T-helper 1 cell (primary cell): ENCODE measurements at places on chromosomes 7 and 10.

- no peak for DNase-seq
Measured at GRCh38 chr7:121519548-121520521, 123.7 kb upstream of the FAM3C start.

DNA sequence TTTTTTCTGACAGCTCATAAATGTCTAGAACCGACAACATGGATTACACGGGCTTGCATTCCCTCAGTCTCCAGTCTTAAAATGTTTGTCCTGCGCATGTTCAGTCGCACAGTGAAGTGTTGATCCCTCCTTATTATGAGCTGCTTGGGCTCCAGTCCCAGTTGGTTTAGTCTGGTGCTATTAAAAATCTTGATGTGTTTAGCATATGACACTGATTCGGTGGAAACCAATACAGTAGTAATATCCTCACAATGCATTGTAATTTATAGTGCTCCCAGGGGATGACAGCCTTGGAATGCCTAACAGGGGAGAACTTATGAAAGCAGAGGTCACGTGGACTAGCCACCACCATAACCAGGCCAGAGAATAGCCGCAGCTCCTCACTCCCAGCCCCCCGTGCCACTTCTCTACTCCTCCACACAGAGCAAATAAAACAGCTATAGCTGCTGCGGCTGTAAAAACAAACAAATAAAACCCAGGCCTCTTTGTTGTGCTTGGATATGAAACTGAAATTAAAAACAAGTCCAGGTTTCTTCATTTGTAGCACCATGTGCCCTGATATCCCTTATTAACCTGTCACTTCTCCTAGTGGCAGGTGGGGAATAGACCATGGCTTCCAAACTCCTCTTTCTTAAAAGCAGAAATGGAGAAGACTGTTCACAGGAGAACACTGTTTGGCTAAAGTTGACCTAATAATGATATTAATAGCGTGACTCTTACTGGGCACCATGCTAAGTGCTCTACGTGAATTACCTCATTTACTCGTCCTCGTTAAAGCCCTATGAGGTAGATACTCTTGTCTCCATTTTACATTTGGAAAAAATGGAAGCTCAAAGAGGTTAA lies 7.7 kb downstream of the DPCD start:
- no peak for DNase-seq

DNA sequence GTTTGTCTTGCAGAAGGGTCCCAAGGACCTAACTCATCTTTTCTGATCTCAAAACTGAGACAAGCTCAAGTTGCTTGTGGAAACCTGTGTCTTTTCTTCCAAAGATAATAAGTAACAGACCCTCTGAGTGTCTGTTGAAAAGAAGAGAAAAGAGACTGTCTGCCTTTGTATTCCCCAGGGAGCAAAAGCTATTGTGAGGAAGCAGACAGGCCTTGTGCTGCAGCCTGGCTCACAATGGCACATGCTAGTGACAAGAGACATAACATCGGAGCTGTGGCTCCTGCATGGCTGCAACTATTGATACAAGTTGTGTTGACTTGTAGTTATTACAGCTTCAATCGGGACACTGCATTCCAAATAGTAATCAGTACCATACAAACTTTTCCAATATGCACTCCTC lies 202.9 kb downstream of the DKK1 start:
- DNase-seq, result no peak

- DNase-seq, result no peak
Measured at GRCh38 chr10:34088208-34088794, 726.8 kb downstream of the PARD3 start.

GRCh38 chr10:48467669-48468068 lies 137.2 kb downstream of the ARHGAP22 start:
- DNase-seq, result no peak

GRCh38 chr10:44513591-44513990 lies 128.7 kb upstream of the CXCL12 start:
- DNase-seq, result no peak

DNA sequence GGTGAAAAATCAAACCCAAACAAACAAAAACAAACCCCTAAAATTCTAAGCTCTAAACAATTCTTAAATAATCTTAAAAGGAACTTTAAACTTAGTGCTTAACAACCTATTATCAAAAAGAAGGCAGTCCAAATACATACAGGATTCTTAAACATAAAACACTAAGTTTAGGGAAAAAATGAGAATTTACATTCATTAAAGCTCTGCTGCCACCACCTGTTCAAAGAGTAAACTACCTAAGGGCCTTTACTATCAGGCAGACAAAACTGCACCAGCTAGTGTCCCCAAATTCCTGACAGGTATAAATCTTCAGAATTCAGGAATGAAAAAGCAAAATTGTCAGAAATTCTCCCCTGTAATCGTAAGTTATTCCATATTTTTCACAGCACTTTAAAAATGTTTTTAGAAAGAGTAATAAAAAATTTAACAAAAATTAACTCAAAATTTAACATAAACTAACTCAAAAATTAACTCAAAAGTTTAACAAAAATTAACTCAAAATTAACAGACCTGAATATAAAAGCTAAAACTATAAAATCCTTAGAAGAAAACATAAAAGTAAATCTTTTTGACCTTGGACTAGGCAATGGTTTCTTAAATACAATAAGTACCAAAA lies 55.1 kb downstream of the PDZD8 start:
- no peak for DNase-seq

GRCh38 chr7:116906391-116906790 lies 44.0 kb downstream of the CAPZA2 start:
- DNase-seq, result no peak

- DNase-seq, result peak; percentile 4
Measured at GRCh38 chr7:131327049-131327625, 539 bp upstream of the MKLN1 start.

DNA sequence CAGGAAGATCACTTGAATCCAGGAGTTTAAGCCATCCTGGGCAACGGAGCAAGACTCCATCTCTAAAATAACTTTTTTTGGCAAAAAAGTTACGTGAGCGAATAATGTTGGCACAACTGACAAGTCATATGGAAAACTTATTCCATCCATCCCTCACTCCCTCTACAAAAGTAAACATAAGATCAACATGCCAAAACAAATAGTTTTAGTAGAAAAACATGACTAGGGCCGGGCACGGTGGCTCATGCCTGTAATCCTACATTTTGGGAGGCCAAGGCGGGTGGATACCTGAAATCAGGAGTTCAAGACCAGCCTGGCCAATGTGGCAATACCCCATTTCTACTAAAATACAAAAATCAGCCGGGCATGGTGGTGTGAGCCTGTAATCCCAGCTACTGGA lies 25.6 kb downstream of the SLC25A16 start:
- no peak for DNase-seq

DNA sequence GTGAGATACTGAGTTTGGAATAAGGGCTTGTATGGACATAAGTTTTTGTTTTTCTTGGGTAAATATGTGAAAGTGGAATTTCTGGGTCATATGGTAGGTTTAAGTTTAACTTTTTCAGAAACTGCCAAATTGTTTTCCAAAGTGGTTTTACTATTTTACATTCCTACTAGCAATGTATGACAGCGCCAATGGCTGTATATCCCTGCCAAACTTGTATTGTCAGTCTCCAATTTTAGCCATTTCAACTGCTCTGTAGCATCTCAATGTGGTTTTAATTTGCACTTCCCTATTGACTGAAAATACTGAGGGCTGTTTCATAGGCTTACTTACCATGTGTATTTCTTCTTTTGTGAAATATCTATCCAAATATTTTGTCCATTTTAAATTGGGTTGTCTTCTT lies 90.5 kb upstream of the ZNF32 start:
- DNase-seq, result no peak

GRCh38 chr10:133083422-133084100 lies 4.2 kb upstream of the ADGRA1 start:
- no peak for DNase-seq

GRCh38 chr7:100865938-100866728 lies 1.1 kb upstream of the TRIP6 start:
- no peak for DNase-seq

- no peak for DNase-seq
Measured at GRCh38 chr10:130859427-130859826, 452.1 kb downstream of the TCERG1L start.

DNA sequence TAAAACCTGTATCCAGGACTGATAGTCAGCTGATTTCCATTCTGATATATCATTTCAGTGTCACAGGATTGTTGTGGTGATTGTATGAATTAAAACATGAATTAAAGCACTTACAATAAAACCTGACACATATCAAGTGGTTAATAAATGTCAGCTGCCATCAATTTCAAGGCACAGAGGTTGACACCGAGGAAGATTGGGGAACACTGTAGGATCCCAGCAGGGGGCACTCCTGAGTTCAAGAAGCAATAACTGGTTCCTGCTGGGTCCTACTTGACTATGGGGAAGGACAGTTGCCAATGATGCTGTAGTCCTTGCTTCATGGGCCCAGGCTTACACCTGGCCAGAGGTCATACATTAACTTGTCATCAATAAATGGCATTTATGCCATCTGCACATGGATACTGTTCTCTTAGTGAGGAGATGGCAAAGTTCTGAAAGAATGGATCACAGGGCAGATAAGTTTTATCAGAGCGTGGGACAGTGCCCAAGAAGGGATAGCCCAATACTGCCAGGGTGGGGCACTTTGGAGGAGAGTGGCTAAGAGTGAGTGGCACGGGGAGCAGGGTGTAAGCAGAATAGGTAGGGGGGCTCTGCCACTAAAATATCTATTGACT lies 24.1 kb downstream of the FZD1 start:
- DNase-seq, result no peak

DNA sequence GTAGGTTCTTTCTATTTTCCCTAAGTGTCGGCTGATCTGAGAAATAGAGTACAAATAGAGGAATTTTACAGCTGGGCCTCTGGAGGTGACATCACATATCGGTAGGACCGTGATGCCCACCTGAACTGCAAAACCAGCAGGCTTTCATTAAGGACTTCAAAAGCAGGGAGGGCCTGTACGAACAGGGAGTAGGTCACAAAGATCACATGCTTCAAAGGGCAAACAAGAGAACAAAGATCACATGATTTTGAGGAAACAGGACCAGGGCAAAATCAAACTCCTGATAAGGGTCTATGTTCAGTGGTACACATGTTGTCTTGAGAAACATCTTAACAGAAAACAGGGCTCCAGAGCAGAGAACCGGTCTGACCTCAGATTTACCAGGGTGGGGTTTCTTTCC lies 88.9 kb downstream of the CNNM2 start:
- DNase-seq, result no peak

GRCh38 chr10:87507879-87508483 lies 3.3 kb downstream of the MINPP1 start:
- no peak for DNase-seq

- no peak for DNase-seq
Measured at GRCh38 chr10:21927631-21928353, 75.7 kb downstream of the DNAJC1 start.

GRCh38 chr7:98771519-98771918 lies 98.3 kb downstream of the TMEM130 start:
- DNase-seq, result no peak

DNA sequence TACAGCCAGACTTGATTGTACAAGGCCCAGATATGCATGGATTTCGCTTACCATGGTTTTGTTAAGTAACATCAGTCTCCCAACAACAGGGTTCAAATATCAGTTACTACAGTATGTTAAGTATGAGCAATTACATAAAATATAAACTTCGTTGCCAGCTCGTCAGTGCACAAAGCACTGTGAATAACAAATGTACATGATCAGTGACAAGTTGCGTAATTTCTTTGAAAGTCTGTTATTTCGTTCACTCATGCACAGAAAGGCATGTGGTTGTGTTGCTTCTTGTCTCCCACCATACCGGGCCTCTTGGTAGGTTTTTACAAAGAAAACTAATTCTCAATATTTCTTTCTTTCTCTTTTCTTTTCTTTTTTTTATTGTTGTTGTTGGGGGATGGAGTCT lies 12.5 kb upstream of the ZNF487 start:
- no peak for DNase-seq

DNA sequence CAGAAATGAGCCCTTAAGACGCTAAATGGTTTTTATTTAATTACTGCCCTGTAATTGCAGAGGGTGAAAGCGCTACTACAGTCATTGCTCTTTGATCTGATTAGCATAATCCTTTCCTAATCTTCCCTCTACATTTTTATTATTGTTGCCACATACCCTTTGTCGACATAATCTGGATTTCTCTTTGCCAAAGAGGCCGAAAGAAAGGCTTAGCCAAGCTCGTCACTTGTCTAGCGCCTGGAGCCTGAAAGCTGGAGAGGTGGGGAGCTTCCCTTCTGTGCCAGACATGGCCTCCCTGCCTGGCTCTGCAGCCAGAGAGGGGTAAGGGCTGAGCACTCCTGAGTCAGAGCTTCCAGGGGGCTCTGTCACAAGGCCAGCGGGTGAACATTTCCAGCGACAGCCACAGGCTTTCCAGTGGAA lies 145.9 kb downstream of the PRKAG2 start:
- no peak for DNase-seq

DNA sequence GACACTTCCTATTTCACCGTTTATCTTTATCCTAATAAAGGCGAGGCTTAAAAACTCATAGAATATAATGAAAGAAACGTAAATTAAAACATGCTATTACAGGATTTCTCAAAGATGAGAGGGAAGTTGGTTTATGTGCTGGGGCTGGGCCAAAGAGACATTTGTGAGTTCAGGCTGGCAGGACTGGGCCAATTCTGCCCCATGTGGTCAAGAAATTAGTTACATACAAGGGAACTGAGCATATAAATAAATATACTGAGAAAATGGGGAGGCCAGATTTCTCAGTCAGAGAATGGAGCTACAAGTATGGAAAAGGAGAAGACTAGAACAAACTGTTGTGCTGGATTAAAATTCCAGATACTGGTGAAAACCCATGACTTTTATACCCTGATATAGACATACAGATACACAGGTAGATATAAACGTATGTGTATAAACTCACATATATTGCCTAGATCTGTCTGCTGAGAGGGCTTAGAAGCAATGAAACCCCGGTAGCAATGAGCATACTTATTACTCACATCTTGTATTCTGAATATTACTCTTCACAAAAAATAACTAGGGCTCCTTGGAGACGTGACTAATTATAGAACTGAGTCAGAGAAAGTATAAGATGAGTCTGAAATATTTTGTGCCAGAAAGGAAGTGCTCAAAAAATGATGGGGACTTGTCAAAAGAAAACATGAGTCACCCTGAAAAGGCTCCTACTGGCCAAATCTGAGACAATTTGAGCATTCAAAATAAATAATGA lies 155.7 kb upstream of the FGFR2 start:
- no peak for DNase-seq

GRCh38 chr10:98488669-98489430 lies 42.1 kb upstream of the HPS1 start:
- DNase-seq, result no peak

DNA sequence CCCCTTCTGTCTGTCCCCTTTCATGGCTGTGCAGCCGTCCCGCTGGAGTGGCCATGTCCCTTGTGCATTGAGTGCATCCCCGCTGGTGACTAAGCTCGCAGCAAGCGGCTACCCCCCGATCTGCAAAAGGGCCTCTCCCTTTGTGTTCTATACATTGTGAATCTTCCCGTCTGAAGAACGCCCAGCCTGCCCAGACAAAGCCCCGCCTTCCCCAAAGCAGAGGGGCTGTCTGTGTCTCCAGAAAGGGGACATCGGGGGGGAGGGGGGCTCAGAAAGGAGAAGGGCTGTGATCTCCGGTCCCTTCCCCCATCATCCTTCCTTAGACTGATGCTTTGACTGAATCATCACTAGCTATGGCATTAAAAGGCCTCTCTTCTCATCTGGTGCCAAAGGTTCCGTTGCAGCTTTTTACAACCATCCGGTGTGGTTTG lies 11.9 kb downstream of the NPTX2 start:
- DNase-seq, result no peak

- DNase-seq, result no peak
Measured at GRCh38 chr10:5464546-5464945, 34.8 kb downstream of the CALML5 start.
